ENCODE measurements at places on chromosomes 16 and 17.

DNA sequence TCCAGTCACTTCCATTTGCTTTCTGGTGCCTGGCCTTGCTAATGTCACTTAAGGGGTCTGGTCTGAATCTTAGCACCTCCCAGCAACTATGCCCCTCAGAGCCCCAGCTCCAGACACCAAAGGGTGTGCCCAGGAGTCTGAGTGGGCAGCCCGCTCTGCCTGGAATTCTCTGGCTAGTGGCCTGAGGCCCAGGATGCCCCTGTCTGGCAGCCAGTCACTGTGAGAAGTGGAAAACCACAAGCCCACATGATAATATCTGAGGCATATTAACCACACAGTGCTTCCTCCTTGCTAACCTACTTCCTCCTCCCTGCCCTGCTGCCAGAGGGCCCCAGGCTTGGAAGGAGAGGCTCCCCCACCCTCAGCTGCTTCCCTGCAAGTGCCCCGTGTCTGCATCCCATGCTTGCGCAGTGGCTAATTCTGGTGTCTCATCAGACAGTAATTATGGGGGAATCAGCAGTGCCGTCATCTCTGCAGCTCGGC lies 14.0 kb downstream of the SRCIN1 start:
- DNase-seq = no peak

DNA sequence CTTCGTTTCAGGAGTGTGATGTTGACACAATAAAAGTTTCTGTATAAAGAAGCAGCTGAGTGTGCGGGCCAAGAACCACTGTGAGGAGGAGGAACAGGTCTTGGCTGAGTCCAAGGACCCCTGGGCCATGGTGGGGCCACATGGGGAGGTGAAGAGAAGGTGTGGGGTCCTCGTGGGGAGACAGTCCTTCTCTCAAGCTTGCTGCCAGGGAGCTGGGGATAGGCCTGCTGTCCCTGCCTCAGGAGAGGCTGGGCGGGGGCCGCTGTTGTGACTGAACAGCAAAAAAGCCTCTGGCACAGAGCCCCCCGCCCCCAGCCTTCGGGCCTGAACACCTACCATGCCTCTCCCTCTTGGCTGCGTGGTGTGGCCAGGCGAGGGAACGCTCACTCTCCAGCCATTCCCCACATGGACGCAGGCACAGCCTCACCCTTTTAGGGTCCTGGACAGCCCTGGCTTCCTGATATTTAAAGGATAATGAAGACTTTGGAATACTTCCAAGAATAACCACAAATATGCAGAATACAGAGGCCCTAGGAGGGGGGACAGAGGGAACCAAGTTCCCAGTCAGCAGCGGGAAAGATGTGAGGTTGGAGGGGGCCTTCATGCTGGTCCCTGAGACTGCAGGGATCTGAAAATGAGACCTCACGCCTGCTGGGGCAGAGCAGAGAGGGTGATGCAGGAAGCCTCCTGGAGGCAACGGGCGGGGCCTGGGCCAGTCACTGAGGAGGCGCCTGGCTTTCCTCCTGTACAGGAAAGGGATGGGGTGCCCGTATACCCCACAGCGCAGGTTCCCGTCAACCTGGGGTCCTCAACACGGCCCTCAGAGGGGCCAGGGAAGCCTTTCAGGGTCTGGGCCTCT lies 100.0 kb upstream of the CREBBP start:
- DNase-seq = no peak

DNA sequence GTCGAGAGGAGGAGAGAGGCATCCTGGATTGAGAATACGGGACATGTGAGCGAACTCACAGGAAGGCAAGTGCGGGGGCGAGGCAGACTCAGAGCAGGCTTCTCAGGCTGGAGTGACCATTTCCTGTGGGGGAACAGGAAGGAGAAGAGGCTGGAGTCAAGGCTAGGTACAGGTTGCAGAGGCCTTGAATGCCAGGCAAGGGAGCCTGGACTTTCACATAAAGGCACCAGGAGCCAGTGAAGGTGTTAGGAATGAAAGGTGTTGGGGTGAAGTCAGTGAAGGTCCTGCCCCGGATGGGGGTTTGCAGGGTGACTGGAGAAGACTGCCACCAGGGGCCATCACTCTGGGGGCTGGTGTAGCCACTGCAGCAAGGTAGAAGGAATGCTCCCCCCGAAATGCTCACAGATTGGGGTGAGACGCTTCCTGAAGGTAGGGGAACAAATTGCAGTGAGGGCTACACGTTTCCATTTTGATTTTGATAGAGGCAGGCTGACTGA lies 5.3 kb upstream of the GPRC5C start:
- DNase-seq = no peak

DNA sequence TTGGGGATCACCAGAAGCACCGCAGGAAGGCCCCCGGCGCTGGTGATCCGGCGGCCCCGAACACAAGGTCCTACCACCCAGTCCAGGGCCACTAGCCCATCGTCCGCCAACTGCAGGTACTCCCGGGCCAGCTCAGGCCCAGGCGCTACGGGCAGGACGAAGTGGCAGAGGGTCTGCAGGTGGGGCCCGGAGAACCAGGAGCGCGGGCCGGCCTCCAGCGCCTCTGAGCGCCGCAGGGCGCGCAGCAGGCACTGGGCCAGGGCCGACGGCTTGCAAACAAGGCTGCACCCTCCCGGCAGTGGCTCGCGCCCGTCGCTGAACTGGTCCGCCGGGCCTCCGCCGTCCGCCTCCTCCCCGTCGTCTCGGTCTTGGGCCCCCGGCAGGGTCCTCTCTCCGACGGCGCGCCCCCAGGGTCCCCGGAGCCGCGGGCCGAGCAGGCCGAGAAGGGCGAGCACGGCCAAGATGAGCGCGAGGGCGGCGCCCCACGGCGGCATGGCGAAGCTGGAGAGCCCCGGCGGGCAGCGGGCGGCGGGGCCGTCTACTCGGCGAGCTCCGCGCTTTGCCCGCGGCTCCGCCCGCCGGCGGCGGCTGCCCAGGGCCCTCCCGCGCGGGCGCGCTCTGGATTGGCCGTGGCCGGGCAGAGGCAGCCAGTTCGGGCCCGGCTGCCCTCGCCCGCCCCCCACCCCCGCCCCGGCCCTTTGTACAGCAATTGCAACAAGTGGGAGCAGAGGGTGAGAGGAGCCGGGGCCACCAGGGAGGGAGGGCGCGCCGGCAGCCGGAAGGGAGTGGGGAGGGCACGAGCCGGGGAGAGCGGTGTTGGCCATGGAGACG lies at the start of gene ABHD15:
Gene ABHD15, minus strand, starts transcription at position 565 of the 831 bp plus-strand sequence. Its CDS starts 71 bp downstream, at position 494.
- DNase-seq = no peak

GRCh38 chr16:11417487-11417886 lies 72.2 kb downstream of the RMI2 start:
- no peak for DNase-seq

DNA sequence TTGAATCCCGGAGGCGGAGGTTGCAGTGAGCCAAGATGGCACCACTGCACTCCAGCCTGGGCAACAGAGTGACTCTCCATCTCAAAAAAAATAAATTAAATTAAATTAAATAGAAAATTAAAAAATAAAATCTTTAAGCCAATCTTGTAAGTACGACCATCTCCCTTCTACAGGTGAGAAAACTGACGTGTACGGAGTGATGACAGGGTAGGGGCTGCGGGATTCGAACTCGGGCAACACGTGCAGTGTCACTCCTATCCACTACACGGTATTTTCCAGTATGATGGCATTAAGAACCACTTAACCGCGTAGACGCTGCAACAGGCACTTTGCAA lies 762 bp downstream of the WDR59 start:
- no peak for DNase-seq
